ENCODE measurements at places on chromosomes 3 and 15. TPM values are rescaled to one million over a fixed set of nuclear protein-coding genes. Genes with fewer than 3 reads are reported as not detected.

Gene PTH1R
- total RNA-seq, result not detected

Gene CDHR4
- total RNA-seq, result 0.12 TPM

Gene FBXW12
- total RNA-seq, result 0.82 TPM

Gene LRTM1
- not detected for total RNA-seq

Gene STX19
- total RNA-seq, result 0.31 TPM

Gene UBE2Q2
- 25.8 TPM for total RNA-seq

Gene TCTA
- 5.2 TPM for total RNA-seq

Gene TMEM158
- 5.5 TPM for total RNA-seq

Gene ZNF619
- total RNA-seq, result 7.6 TPM
